Caki2 (cell line): ENCODE measurements at places on chromosomes 6 and 20.

- no peak for DNase-seq
Measured at GRCh38 chr6:63968650-63969049, 333.0 kb downstream of the PHF3 start.

DNA sequence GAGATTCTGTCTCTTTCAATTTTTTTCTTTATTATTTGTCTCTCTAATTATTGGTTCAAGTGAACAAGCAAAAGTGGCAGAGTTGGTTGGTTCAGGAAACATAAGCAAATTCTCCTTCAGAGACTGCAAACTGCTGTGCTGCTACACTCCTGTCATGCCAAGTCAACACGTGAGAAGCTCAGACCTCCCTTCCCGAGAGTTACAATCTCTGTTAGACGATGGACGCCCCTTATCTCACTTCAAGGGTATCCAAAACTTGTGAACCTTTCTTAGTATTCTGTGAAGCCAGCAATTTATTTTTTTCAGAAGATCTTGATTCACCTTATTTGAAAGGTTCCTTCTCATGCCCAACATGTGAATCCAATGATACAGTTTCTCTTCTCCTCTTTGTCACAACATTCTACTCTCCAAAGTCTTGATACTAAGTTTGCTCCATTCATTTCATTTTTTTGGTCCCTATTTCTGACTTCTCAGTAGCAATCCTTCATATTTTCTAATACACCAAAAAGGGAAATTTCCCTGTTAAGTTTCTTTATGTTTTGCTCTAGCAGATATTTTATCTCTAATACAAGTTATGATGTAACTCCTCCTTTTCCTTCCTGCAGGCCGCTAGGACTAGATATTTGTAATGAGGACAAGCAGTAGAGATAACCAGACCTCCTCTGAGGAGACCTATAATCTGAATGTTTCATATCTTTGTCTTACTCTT is 448.8 kb upstream of the CITED2 start:
- DNase-seq = no peak

- DNase-seq = no peak
Measured at GRCh38 chr20:52843425-52843824, 128.7 kb upstream of the TSHZ2 start.

DNA sequence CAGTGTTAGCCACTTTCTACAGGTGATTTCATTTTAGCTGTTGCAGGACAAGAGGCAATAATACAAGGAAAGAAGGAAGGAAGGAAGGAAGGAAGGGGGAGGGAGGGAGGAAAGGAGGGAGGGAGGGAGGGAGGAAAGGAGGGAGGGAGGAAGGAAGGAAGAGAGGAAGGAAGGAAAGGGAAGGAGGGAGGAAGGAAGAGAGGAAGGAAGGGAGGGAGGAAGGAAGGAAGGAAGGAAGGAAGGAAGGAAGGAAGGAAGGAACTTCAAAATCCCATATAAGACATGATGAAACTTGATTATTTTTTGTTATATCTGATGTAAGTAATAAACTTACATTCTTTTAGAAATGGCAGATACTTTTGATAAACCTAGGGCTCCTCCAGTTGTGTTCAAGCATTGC is 83.6 kb downstream of the TFAP2B start:
- no peak for DNase-seq

DNA sequence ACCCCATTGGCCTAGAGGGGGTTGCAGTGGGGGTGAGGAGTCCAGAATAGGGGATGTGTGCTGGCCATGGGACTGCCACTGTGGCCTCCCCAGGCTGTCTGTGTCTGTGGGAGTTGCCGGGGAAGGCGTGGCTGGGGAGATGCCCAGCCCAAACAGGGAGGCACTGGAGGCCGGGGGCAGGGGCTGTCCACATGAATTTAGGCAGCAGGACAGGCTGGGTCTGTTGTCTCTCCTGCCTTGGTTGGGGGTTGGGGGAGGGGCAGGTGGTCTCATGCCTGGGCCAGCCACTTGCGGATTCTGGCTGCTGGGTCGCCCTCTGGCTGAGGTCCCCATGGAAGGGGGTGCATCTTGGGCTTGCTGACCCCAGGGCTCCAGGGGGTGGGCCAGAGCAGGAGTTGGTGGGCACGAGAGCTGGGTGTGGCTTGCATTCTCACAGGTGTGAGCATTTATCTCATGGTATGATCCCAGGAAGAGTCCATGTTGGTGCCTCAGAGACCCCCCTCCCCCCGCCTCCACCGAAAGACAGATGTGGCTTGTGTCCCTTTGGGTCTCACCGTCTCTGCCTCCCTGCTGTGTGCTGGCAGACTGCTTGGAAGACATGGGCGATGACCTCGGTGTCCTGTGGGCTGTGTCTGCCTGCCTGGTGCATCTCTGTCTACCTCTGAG is 4.0 kb downstream of the SOX18 start:
- DNase-seq = no peak

DNA sequence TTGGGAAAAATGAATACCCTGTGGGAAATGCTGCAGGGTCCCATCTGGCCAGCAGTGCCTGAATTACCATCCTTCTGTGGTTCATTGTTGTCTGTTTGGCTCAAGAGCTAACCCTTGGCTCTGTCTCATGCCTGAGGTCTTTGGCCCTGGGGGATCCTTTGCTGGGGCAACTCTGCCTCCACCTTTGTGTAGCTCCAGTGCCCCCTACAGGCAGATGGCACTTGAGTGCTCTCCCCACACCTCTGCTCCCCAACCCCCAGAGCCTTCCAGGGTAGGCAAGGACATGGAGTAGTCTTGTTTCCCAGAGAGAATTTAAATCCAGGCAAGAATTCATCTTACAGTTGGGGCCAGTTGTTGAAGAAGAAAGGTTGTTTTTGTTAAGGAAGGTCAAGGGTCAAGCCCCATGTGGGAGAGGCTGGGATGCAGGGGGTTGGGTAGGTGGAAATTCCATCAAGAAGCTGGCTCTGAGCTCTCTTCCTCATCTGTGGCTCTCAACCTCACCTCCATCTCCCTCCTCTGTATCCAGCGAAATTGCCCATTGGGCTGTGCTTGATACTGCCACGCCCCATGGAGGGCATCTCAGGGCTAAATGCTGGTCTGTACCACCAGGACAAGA is 44.2 kb downstream of the ZNF831 start:
- DNase-seq = no peak

DNA sequence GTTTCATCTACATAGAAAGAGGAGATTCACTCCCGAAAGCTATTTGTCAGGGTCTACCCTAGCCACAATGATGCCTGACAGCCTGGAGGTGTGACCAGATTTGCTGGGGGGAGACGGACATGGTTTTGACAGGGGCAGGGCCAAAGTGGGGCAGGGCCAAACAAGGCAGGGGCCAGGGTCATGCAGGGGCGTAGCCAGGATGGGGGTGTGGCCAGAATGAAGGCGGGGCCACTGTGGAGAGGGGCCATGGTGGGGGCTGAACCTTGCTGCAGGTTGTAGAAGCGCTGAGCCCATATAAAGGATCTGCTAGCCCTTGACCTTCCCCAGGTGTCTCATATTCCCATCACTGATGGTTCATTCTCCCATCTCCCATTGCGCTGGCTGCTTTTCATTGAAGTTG is 184.1 kb upstream of the SULF2 start:
- no peak for DNase-seq

GRCh38 chr6:9924971-9925370 is 489.9 kb downstream of the TFAP2A start:
- no peak for DNase-seq

DNA sequence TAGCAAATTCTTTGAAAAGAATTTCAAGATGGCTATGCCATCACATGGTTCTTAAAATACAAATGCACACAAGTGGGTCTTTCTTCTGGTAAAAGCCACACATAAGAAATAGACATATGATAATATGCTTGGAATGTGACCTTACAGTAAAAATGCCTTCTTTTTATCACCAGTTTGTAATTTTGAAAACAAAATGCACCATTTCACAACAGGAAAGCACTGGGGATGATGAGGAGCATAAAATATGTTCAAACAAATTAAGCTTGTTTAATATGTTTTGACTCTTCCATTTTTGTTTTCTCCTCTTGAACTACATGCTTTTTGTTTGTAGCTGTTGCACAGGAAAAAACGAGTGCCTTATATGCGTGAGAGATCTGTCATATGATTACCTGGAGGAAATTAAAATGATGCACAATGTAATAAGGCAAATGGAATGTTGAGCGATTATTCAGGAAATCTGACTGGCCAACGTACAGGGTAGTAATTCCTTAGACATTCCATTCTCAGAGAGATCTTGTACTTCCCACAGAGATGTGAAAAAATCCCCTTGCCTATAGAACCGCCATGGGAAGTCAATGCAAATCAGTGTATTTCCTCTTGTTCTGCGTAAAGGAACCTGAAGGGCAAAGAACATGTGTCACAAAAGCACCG is 911.6 kb downstream of the TFAP2A start:
- DNase-seq = peak; percentile 42

DNA sequence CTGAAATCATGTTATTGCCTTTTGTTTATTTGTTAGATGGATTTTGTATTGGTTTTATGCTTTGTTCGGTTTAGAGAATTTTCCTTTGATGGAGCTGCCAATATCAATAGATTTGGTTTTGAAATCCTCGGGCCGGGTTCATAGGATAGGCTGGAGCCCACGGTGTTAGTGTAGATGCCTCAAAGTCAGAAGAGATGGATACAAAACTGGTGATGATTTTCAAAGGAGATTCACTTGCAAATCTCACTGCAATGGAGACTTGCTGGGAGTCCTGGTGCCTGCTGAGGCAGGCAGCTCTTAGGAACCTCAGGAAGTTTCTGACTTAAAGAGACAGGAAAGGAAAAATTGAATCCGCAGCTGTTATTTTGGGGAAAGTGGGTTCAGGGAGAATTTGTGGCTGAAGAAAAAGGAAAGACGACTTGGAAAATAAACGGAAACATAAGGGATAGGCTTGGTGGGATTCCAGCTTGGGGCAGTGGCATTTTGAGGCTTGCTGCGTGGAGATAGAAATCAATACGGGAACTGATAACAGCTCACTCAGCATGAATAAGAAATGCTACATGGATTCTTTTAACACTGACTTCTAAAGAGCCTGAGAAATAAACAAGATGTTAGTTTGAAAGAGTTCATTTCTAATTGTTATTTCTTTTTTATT is 241.6 kb downstream of the PHACTR1 start:
- no peak for DNase-seq

DNA sequence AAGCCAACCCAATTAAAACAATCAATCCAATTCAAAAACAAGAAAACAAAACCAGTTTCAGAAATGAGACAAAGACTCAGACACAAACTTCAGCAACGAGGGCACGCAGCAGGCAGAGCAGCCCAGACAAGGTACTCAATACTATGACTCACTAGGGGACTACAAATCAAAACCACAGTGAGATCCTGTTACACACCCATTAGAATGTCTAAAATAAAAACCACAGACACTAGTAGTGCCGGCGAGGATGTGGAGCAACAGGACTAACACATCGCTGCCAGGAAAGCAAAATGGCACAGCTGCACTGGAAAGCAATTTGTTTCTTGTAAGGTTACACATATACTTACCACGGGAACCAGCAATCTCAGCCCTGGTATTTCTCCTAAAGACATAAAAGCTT is 28.4 kb upstream of the MAS1L start:
- DNase-seq = peak; percentile 14

GRCh38 chr6:119294984-119295383 is 54.6 kb downstream of the MAN1A1 start:
- no peak for DNase-seq

DNA sequence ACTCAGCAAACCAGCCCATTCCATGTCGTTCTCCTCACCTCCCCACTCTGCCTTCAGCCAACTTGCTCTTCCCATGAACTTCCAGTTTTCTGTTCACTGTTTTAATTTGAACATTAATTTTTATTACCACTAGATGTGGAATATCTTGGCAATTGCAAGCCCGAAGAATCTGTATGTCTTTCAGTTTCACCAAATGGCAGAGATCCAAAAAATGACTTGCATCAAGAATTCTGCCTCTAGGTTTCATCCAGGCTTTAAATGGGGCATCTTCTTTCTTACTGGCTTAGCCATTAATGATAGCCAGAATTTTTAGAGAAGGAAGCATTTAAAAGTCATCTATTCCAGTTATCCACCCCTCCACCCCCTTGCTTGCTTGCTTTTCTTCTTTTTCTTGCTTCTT is 39.0 kb downstream of the CAP2 start:
- DNase-seq = no peak

- peak; percentile 7 for DNase-seq
Measured at GRCh38 chr20:39676857-39677391, 714.8 kb downstream of the DHX35 start.

GRCh38 chr6:57195457-57195856 is 23.3 kb downstream of the BAG2 start:
- DNase-seq = no peak

GRCh38 chr6:137879299-137879698 is 12.2 kb downstream of the TNFAIP3 start:
- DNase-seq = no peak

DNA sequence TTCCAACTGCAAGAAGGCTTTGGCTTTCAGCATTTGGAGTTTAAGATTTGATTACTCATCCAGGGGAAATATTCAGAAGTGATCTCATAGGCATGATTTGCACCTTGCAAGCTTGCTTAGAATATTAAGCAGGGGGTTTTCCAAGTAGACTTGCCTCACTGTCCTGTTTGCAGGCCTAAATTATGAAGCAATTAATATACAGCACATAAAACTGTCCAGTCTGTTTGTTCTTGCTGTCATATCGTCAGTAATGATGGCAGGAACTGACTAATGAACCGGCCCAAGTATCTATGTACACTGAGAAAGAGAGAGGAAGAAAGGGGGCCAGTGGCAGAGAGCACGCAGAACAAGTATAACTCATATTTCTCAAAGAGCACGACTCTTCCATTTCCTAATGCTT is 212.5 kb upstream of the SUPT3H start:
- DNase-seq = peak; percentile 94

DNA sequence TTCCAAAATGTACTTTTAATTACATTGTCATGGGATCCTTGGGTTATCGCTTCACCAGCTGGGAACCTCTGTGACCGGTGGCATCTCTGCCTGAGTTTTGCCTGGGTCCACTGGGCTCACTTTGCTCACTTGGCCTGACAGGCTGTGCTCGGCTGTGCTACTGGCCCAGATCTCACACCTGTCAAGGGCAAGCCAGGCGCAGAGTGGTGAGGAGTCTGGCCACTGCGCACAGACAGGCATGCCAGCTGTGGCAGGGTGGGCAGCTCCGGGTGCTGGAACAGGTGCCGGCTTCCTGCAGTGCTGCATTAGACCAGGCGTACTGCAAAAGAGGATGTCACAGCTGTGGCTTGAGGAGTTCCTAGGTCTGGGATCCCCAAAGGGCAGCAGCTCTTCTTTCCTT is 489.8 kb downstream of the TENT5A start:
- DNase-seq = no peak

DNA sequence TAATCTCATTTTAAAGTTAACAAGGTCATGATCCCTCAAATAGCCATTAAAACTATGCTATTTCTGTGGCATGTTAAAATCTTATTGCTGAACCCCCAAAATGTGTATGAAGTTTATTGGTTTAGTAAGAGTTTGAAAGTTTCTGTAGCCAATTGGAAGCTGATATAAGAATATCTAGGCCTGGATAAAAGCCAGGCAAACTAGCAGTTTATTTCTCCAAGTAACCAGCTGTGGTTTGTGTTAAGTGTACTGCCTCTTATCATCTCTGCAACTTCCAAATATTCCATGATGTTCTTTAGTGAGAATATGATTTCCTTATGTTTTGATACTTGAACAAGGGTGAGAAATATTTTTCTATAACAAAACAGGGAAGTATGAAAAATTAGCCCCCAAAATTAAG is 76.7 kb downstream of the PRSS35 start:
- no peak for DNase-seq

GRCh38 chr6:161418463-161418945 is 144.6 kb upstream of the AGPAT4 start:
- DNase-seq = peak; percentile 62
